ENCODE measurements at places on chromosomes 6 and 20. TPM values are rescaled to one million over a fixed set of nuclear protein-coding genes. Genes with fewer than 3 reads are reported as not detected.
A peak's percentile ranks its signal among the peaks of the same experiment; 100 is the strongest.

DNA sequence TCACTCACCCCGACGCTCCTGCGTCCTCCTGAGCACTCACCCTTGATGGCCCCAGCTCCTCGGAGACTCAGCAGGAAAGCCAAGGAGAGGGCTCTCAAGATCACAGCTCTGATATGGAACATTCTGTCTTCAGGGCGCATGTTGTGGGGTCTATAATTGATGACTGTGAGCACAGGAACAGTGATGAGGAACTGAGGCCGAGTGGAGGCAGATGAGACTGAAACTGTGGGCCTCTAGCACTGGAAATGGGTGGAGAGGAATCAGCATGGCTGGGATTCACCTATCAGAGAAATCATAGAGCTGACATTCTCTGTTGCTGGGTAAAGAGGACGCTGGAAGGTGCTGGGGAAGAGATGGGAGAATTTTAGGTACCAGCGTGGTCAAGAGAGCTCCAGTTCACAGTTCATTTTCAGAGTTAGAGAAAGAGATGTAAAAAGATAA, at the start of gene HLA-DPA1:
Gene HLA-DPA1 (minus strand): TSS at position 219 of the 441 bp plus-strand sequence.
- peak; percentile 64 for DNase-seq

- no peak for DNase-seq
Observed at GRCh38 chr6:4942673-4943009, 61.2 kb downstream of the RPP40 start.

- DNase-seq = peak; percentile 23
Observed at GRCh38 chr20:62320581-62321354, 18.0 kb downstream of the ADRM1 start.

- DNase-seq = peak; percentile 63
Observed at GRCh38 chr6:138517635-138518034, 18.3 kb upstream of the NHSL1 start.

The FRMD1 gene
- total RNA-seq = 47.8 TPM

The OPRL1 gene
- not detected for total RNA-seq

The FLRT3 gene
- 0.37 TPM for total RNA-seq

Measured in transverse colon (tissue), 4 donors.